Activated T-helper 1 cell treated with anti-CD3 and anti-CD28 coated beads, Interleukin-12 subunit alpha, Interleukin-12 subunit beta, Interleukin-2, Interleukin-4 antibody, amounts not matched to agents 30 ng/mL and 10 ng/mL and 1 ng/mL, durations not matched to agents 14 hours and 24 hours and 36 hours (primary cell): ENCODE measurements at places on chromosomes 5 and 9. TPM values are rescaled to one million over a fixed set of nuclear protein-coding genes. Genes with fewer than 3 reads are reported as not detected.

The PCDHGB7 gene
- total RNA-seq, result 0.13 TPM in 1 of 2 replicates, not detected in the other

The ELOVL7 gene
- 0.34 and 0.49 TPM in 2 replicates for total RNA-seq

The SNAPC4 gene
- total RNA-seq, result 26.7 TPM in 2 replicates

The POU5F2 gene
- total RNA-seq, result 1.6 TPM in 2 replicates

DNA sequence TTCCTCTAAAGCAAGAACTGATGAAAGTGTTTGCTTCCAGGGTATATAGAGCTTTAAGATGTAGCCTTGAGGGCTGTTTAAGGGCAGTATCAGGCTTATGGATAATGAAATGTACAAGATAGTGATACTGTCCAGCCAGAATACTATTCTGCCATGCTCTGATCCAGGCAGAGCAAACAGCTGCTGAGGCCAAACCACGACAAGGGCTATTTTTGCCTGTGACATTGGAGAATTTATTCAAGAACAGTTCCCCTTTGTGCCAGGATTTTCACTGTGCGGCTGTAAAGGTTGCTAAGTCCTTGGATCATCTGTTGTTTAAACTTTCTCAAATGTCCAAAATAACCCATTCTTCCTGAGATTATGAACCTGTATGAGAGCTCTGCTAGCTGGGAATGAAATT lies 70.4 kb downstream of the OTP start:
- H3K36me3 ChIP-seq, result no peaks in the 10 kb centered on the region
- no peak for DNase-seq
- H3K27ac ChIP-seq, result no peak overlapping the region

GRCh38 chr9:71115448-71115975 lies 5.9 kb downstream of the TRPM3 start:
- no peak overlapping the region for H3K27ac ChIP-seq
- H3K4me3 ChIP-seq, result no peak overlapping the region
- no peak for DNase-seq
- H3K36me3 ChIP-seq, result no peaks in the 10 kb centered on the region
- peaks cover under 1% of the 10 kb centered on the region for H3K27me3 ChIP-seq
- H3K4me1 ChIP-seq, result no peaks in the 10 kb centered on the region

DNA sequence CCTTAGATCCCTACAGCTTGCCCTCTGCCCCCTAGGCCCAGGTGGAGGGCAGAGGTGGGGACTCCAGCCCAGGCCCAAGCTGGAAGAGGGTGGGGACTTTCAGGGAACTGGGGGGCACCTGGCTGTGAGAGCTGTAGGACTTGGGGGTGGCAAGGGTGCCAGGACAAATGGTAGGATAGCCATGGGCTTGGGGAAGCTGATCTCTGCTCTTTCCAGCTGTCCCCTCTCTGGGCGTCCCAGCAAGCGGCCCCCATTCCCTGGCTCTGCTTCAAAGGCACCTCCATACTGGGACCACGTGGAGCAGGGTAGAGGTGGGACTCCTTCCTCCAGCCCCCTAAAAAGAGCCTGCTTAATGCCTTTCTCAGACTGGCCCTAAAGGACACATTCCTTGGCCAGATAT lies 385 bp downstream of the LTC4S start:
- H3K4me3 ChIP-seq, result peak overlapping the region; percentile 59
- peaks cover 5% of the 10 kb centered on the region for H3K36me3 ChIP-seq
- H3K4me1 ChIP-seq, result peaks cover 8% of the 10 kb centered on the region
- DNase-seq, result no peak
- H3K27ac ChIP-seq, result no peak overlapping the region
- H3K27me3 ChIP-seq, result no peaks in the 10 kb centered on the region

- H3K4me1 ChIP-seq, result no peaks in the 10 kb centered on the region
- no peak within 1 kb of the TSS for H3K4me3 ChIP-seq
- H3K27me3 ChIP-seq, result peaks cover 3% of the 10 kb centered on the region
- H3K27ac ChIP-seq, result no peak within 1 kb of the TSS
- no peaks in the 10 kb centered on the region for H3K36me3 ChIP-seq
Measured at GRCh38 chr9:131289301-131290035, at the start of gene PLPP7. Gene PLPP7, plus strand, starts transcription at chr9:131289723. Its CDS starts 275 bp downstream, at chr9:131289998.

DNA sequence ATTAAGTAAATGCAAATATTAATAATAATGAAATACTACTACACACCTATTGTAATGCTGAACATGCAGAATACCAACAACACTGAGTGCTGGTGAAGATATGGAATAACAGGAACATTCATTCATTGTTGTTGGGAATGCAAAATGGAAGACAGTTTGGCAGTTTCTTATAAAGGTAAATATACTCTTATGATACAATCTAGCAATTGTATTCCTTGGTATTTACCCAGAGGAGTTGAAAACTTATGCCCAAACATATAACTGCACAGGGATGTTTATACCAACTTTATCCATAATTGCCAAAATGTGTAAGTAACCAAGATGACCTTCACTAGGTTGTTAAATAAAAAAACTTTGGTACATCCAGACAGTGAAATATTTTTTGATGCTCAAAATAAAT lies 636.8 kb downstream of the PRR16 start:
- H3K4me3 ChIP-seq, result no peak overlapping the region
- H3K4me1 ChIP-seq, result no peaks in the 10 kb centered on the region
- no peak overlapping the region for H3K27ac ChIP-seq
- H3K36me3 ChIP-seq, result no peaks in the 10 kb centered on the region

- no peak for DNase-seq
- H3K4me1 ChIP-seq, result peaks cover 6% of the 10 kb centered on the region
- H3K4me3 ChIP-seq, result no peak overlapping the region
- no peak overlapping the region for H3K27ac ChIP-seq
- peaks cover 2% of the 10 kb centered on the region for H3K27me3 ChIP-seq
Measured at GRCh38 chr9:85417674-85418073, 324.1 kb downstream of the AGTPBP1 start.

GRCh38 chr5:154237946-154238345 lies 47.4 kb downstream of the GALNT10 start:
- DNase-seq, result no peak
- H3K27me3 ChIP-seq, result no peaks in the 10 kb centered on the region
- H3K4me3 ChIP-seq, result no peak overlapping the region
- H3K4me1 ChIP-seq, result peaks cover 66% of the 10 kb centered on the region

DNA sequence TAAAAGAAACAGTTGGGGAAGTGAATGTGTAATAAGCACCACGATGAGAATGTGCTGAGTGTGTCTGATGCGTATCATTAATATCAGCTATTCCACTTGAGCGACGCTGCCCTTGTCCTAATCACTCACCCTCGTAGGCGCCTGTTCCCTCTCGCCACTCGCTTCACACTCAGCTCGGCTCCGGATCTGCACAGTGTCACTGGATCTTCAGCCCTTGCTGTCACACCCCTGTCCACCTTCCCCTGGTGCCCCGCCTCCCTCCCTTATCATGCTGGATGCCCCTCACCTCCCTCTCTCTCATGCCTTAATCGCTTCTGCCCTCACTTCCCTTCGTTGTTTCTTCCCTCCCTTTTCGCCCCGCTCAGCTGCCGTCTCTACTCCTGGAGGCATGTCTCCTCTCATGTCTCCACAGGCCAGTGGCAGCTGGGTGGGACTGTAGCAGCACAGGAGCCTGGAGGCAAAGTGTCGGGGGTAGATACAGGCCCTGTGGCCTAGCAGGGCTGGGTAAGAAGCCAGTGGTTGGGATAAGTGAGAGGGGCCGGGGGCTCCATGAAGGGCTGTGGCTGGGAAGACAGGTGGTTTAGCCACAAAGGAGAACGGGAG lies 43.5 kb downstream of the ANKDD1B start:
- H3K4me1 ChIP-seq, result peaks cover 3% of the 10 kb centered on the region
- H3K27me3 ChIP-seq, result peaks cover 6% of the 10 kb centered on the region
- peaks cover 2% of the 10 kb centered on the region for H3K36me3 ChIP-seq
- DNase-seq, result no peak
- H3K27ac ChIP-seq, result no peak overlapping the region

DNA sequence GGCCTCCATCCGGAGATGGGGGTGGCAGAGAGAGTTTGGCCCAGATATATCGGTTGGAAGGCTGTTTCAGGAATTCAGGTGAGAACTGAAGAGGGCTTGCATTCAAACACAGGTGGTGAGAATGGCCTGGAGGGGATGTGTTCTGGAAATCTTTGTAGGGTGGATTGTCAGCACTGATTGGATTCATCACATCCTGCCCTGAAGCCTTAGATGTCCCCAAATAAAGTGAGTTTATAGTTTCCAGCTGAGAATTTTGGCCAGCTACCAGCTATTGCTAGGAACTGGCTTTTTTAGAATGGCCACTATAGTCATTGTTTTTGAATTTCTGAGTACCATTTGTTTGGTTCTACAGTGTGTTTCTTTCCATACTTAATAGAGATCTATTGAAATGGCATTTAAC lies 46.1 kb upstream of the ANKH start:
- H3K27ac ChIP-seq, result no peak overlapping the region
- H3K4me3 ChIP-seq, result no peak overlapping the region
- peaks cover 3% of the 10 kb centered on the region for H3K27me3 ChIP-seq
- H3K4me1 ChIP-seq, result peaks cover 29% of the 10 kb centered on the region

DNA sequence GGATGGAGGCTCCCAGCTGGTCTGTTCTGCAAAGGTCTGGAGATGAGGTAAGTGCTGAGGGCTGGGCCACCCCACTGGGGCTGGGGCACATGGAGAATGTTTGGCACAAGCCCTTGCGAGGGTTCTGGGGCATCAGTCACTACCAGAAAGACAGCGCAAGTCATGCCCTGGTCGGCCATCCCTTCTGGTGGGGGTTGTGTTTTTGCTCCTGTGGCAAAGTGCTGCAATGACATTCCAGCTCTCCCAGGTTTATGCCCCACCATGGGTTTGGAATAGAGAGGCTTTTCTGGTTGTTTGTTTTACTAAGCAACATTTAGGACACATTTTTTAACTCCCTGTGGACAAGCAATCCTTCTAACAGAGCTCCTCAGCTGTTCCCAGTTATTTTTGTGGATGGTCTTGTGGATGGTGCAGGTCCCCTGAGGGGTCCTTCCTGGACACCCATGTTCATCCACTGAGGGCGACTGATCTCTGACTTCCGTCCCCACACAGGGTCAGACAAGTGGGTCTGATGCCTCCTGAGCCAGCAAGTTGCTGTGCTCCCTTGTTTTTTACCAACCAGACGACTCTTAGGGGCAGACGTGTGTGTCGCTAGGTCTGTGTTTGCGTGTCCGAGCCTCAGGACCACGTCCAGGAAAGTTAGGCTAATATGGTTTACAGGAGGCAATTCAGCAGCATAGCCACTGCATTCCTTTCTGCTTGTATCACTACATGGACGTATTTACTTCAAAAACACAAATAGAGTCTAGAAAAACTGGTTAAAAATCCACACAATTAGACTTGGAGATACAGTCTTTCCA lies 64.9 kb upstream of the ECM2 start:
- no peak overlapping the region for H3K27ac ChIP-seq
- no peak for DNase-seq
- no peaks in the 10 kb centered on the region for H3K27me3 ChIP-seq
- no peaks in the 10 kb centered on the region for H3K4me1 ChIP-seq
- no peak overlapping the region for H3K4me3 ChIP-seq
- peaks cover 5% of the 10 kb centered on the region for H3K36me3 ChIP-seq
